EH (cell line): ENCODE measurements at places on chromosomes 3 and 15.

GRCh38 chr3:188400494-188401243 lies 246.7 kb downstream of the LPP start:
- no peak for DNase-seq

GRCh38 chr3:120418866-120419490 lies 31.8 kb downstream of the FSTL1 start:
- peak; percentile 56 for DNase-seq

- DNase-seq, result no peak
Observed at GRCh38 chr3:163273694-163274093, 1777.1 kb downstream of the OTOL1 start.

DNA sequence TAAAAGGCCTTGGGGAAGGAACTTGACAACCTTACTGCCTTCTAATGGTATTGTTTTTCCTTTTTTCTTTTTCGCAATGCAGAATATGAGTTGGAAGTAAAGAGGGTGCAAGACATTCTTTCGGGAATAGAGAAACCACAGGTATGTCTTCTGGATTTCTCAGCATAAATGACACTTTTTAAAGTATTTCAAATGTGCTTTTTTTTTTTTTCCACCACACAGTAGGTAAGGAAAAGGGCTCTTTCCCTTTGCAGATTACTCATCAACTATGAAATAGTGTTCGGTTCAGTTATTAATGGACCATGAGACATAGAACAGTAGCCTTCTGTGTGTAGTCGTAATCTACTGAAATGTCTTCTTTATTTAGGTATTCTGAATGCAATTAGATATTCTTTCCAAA lies 162.4 kb downstream of the GHSR start:
- DNase-seq, result peak; percentile 85

GRCh38 chr15:66748708-66749035 lies 46.6 kb downstream of the SMAD6 start:
- no peak for DNase-seq

GRCh38 chr15:31805090-31805662 lies 225.1 kb upstream of the CHRNA7 start:
- DNase-seq, result no peak

DNA sequence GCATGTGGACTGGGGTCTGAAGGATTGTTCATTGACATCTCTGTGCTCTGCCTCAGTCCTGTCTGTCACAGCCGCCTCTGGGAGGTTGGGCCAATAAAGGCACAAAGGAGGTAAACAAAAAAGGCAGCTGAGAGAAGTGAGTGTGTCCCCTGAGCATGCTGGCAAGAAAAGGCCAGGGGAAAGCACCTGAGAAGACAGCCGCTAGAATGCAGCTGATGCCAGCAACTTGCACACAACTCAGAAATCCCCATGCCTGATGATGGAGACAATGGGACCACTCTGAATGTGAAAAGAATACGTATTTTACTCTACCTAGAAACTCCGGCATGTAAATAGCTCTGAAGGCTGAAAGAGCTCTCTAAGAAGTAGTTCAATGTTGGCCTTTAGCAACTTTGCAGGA lies 118.7 kb downstream of the KCNH8 start:
- no peak for DNase-seq

DNA sequence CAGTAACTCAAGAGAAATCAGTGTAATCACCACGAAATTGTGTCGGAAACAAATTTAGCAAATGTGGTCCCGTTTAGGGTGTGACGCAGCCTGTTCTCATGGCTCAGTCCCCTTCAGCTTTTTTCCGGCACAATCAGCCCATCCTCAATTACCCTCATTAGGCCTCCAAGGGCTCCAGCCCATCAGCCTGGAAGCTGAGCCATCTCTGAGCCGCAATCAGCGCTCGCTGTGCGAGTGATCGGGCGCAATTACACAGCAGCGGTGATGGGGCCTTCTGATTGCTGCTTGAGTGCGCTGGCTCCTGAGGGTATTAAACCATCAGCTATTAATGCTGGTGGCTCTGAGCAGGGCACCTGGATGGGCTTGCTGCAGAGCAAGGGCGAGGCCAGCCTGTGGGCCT lies 55.6 kb downstream of the PLXNA1 start:
- DNase-seq, result no peak

- DNase-seq, result no peak
Observed at GRCh38 chr15:73923156-73923487, 3.1 kb upstream of the LOXL1 start.

- no peak for DNase-seq
Observed at GRCh38 chr3:118682921-118683320, 351.7 kb downstream of the IGSF11 start.

- DNase-seq, result peak; percentile 78
Observed at GRCh38 chr3:194323785-194324735, 27.1 kb downstream of the CPN2 start.

DNA sequence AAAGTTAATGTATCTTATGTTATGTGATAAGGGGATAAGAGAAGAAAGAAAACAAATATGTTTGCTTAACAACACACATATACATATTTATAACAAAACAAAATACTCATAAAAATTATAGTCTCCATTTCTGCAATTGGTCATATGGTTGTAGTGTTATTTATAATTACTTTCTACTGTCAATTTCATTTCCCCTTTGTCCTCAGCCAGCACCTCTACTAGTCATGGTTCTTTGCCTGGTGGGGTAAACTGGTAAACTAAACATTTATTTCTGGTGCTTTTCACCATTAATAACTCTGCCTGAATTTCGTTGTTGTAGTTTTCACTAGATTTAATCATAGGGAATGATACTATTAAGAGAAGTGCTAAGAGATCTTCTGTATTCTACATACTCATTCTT lies 88.0 kb upstream of the ALCAM start:
- DNase-seq, result no peak

- peak; percentile 53 for DNase-seq
Observed at GRCh38 chr15:80660119-80660518, 35.0 kb upstream of the ABHD17C start.

- peak; percentile 47 for DNase-seq
Observed at GRCh38 chr3:131540143-131540542, 37.4 kb upstream of the MRPL3 start.

DNA sequence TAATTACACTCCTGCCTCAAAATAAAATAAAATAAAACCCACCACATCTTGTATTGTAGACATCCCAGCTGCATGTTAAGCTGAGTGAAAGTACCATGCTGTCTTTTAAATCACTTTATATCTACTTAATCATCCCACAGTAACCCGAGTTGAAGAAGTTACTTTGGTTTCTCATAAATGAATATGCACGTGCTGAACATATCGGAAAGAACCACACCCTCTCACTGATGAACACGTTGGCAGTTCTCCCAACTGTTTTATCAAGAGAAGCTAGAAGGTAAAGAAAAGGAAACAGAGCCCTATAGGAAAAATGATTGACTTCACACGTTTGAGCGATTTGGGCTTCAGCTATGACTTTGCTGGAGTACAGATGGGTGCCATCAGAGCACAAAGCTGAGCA lies 15.9 kb upstream of the TM4SF19 start:
- DNase-seq, result no peak

- DNase-seq, result peak; percentile 46
Observed at GRCh38 chr15:72487070-72487797, 13.1 kb downstream of the ARIH1 start.

DNA sequence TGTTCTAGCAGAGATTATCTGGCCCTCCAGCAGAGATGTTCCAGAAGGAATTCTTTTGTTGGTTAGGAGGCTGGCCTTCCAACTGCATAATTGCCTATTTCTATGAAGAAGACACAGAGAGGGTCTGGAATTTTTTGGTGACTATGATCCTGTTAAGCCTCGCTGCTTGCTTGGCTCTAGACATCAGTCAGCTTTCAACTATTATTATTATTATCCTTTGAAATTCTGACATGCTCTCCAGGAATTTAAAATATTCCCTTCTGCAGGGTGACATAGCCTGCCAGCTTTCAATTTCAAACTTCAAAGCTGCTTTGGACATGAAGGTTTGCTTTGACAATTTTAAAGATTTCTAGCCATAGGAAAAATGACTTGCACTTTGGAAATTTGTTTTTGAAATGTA lies 26.3 kb upstream of the ZNF148 start:
- DNase-seq, result peak; percentile 89

DNA sequence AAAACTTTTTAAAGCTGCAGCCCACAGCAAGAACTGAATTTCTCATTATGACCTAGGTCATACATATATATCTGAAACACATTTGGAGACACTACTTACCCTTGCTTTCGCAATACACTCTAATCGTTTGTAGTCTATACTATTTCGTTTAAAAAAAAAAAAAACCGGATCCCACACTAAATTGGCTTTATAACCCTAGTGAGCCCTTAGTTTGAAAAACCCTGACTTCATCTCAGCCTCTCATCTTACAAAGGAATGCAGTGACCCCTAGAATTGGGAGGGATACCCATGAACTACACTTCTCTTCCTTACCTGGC lies 4.2 kb downstream of the RARRES1 start:
- no peak for DNase-seq

DNA sequence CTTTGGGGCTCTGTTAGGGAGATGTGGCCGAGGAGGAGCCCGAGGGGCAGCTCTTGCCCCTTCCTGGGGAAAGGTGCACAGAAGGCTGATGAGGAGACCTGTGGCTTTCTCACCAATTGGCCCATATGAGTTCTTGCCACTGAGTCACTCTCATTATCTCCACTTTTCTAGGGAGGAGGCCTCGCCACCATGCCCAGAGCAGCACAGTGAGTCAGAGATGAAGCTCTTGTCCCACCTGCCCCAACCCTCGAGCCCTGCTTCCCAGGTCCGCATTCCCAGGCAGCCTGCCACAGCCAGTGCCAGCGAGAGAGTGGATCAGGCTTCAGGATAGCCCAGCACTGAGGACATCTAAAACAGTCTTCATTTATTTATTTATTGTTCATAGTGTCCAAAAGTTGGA lies 53.5 kb downstream of the AMOTL2 start:
- peak; percentile 51 for DNase-seq

- no peak for DNase-seq
Observed at GRCh38 chr3:191280111-191280510, 49.1 kb upstream of the CCDC50 start.

GRCh38 chr3:9476935-9477334 lies 76.7 kb downstream of the LHFPL4 start:
- no peak for DNase-seq

GRCh38 chr15:49288391-49288790 lies 118.3 kb downstream of the GALK2 start:
- DNase-seq, result no peak

- no peak for DNase-seq
Observed at GRCh38 chr3:97636465-97636864, 128.1 kb upstream of the ARL6 start.

GRCh38 chr3:159748425-159748824 lies 240.2 kb upstream of the IL12A start:
- DNase-seq, result peak; percentile 30

- DNase-seq, result no peak
Observed at GRCh38 chr3:37953707-37954394, 36.7 kb upstream of the VILL start.

DNA sequence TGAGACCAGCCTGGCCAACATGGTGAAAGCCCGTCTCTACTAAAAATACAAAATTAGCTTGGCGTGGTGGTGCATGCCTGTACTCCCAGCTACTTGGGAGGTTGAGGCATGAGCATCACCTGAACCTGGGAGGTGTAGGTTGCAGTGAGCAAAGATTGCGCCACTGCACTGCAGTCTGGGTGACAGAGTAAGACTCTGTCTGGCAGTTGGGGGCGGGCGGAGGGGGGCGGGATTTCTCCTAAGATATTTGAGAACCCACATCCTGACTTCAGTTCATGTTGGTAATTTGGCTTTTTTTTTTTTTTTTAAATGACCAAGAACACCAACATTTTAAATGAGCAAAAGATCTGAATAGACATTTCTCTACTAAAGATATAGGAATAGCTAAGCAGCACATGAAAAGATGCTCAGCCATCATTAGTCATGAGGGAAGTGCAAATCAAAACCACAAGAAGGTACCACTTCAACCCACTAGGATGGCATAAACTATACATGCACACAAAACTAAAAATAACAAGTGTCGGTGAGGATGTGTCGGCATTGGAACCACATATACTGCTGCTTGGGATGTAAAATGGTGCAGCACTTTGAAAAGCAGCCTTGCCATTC lies 75.6 kb upstream of the LMOD3 start:
- DNase-seq, result no peak

DNA sequence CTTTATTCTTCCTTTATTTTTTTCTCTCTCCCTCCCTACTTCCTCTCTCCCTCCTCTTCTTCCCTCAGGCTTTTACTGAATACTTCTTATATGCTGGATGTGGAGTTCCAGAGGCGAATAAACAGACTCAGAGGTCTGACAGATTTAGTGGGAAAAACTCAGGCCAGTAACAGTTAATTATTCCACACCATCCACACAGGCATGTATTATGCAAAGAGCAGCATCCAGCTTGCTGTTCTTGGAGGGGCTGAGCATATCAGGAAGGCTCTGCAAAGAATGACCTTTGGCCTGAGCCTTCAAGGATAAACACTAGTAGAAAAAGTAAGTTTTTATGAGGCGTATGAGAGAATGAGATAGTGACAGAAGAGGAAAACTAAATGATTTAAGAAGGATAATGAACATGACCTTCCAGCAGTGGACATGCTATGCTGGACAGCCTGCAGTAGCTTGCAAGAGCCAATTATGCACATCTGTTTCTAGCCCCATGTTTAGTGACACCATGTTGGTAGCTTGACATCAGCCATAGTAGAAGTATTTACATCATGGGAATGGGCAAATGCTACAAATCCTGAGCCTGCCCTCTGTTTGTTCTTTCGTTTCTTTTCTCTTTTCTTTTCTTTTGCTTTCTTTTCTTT lies 387.4 kb downstream of the EPHB1 start:
- no peak for DNase-seq

- DNase-seq, result no peak
Observed at GRCh38 chr3:44932986-44933944, 42.7 kb downstream of the ZDHHC3 start.

DNA sequence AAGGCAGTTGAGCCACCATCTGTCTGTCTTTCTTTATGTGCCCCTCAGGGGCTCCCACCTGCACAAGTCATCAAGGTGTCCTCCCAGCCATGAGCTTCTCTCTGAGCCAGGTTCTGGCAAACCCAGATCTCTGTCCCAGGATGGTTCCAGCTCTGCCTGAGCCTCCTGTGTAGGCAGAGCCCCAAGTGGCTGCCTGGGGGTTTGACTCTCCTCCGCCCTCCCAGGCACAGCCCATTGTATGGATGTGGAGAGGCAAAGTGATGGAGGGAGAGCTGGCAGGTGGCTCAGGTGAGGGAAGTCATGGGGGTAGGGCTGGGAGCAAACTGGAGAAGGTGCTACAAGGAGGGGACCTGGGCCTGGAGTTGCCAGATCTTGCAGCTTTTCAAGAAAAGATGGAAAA lies 56.9 kb downstream of the GRIP2 start:
- DNase-seq, result no peak

- DNase-seq, result no peak
Observed at GRCh38 chr3:44398853-44399252, 60.3 kb downstream of the TCAIM start.

- DNase-seq, result peak; percentile 18
Observed at GRCh38 chr3:139934613-139935015, 371 bp upstream of the CLSTN2 start.

GRCh38 chr3:69530554-69530953 lies 144.7 kb upstream of the FRMD4B start:
- DNase-seq, result no peak

DNA sequence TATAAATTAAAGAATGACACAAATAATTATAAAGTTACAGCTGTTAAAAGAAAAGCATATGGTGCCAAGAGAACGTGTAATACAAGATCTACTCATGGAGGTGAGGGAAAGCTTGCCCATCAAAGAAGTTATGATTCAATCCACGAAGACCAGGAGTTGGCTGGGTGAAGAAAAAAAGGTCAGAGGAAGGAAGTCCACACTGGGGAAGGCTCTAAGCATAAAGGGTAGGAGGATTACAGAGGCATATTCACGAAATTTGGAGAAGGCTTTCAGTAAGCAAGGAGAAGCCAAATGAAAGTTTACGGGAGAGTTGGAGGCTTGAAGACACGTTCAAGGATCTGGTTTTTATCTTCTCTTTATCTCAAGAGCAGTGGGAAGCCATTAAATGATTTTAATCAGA lies 1.8 kb upstream of the TGFBR2 start:
- DNase-seq, result no peak
